ENCODE measurements at places on chromosomes 6 and 20.

DNA sequence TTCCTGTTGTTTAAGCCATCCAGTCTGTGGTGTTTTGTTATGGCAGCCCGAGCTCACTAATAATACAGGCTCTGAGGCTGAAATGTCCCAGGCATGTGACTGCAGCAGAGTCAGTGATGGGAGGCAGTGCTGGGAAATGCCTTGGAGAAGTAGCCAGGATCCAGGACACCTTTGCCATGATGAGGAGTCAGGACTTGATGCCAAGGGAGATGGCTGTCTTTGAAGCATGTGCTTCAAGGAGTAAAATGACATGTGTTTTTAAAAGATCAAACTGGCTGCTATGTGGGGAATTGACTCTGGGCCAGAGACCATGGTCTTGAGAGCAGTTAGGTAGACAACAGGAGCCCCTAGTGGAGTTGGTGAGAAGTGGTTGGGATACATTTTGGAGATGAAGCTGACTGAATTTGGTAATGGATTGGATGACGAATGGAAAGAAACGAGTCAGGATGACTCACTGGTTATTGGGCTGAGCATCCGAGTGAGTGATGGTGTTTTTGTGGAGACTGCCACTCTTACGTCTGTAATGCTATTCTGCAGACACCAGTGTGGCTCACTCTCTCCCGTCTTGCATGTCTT is 322.2 kb downstream of the PLCB1 start:
- no peak for DNase-seq

- no peak for DNase-seq
These were observed 63.5 kb downstream of the SLC2A10 start for GRCh38 chr20:46772901-46773300.

GRCh38 chr20:22775671-22776139 is 191.3 kb upstream of the FOXA2 start:
- DNase-seq = no peak

DNA sequence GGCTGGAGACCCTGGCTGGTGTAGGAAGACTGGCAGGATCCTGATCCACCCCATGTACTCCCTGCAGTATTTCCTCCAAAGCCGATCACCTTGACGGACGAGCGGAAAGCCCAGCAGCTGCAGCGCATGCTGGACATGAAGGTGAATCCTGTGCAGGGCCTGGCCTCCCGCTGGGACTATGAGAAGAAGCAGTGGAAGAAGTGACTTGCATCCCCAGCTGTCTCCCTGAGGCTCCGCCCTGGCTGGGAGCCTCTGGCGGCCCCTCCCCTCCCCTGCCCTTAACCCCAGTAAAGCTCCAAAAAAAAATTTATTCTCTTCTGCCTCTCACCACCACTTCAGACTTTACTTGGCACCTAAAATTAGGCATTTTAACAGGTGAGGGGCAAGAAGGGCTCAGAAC is 7.0 kb downstream of the COX4I2 start:
- DNase-seq = no peak

DNA sequence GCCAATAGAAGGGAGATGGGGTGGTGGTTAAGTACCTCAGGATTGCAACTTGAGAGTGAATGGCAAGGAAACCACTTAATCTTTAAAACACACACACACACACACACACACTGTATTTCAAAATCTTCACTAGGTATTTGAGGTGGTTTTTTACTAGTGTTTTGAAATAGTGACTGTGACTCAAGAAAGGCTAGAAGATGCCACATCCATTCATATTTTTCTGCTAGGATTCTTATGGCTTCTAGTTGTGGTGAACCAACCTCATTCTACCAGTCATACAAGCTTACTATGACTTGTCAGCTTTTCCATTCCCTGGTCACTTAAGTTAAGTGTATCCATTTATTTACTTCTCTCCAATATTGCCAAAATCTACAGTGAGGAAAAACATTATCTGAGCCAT is 519.4 kb upstream of the JAG1 start:
- no peak for DNase-seq
